Activated CD8-positive, alpha-beta memory T cell treated with anti-CD3 and anti-CD28 coated beads for 1 hour (primary cell): ENCODE measurements at places on chromosomes 1 and 21.

GRCh38 chr21:25396135-25396711 is 211.1 kb downstream of the MRPL39 start:
- no peak for DNase-seq

DNA sequence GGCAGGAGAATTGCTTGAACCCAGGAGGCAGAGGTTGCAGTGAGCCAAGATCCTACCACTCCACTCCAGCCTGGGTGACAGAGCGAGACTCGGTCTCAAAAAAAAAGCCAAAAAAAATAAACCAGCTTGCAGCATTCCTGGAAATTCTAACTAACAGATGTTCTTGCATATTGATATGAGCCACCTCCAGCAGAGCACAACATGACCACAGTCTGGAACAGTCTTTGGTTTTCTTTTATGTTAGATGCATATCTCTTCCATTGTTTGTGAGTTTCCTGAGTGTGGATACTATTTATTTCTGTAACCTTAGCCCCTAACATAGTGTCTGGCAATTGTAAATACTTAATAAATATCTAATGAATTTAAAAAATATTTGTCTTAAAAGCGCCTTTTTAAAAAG is 23.9 kb downstream of the IFNAR1 start:
- DNase-seq: no peak

GRCh38 chr1:64235181-64235580 is 31.8 kb downstream of the UBE2U start:
- DNase-seq: no peak

GRCh38 chr1:170806961-170807360 is 128.4 kb upstream of the MROH9 start:
- no peak for DNase-seq

GRCh38 chr1:2589431-2590232 is 3.1 kb downstream of the PRXL2B start:
- no peak for DNase-seq

DNA sequence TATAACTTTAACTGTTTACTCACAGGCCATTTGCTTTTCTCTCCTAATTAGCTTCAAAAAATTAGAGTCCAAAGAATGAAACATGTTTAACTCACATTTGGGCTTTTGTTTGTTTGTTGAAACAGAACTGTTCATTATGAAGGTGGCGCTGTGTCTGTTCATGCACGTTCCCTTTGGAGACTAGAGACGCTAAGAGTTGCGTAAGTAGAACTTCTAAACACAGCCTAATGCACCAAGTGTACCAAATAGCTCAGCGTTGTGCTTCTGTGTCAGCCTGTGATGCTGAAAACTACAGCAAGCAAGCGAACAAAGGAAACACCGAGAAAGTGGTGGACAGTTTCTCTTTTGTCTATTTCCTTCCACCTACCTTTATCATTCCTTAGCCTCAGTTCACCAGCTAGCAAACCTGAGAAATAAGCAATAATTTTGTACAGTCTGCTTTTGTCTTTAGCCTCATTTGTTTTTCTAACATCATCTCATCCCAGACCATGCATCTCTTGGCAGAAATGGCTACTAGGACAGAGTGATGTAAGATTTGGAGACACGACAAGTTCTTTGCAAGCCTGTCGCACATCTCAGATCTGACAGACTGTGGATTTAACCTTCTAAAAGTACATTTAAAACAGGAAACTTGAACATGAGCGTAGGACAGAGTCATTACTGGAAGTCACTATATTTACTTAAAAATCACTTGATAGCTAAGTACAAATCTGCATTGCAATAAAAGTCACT is 375.1 kb downstream of the RYR2 start:
- no peak for DNase-seq

DNA sequence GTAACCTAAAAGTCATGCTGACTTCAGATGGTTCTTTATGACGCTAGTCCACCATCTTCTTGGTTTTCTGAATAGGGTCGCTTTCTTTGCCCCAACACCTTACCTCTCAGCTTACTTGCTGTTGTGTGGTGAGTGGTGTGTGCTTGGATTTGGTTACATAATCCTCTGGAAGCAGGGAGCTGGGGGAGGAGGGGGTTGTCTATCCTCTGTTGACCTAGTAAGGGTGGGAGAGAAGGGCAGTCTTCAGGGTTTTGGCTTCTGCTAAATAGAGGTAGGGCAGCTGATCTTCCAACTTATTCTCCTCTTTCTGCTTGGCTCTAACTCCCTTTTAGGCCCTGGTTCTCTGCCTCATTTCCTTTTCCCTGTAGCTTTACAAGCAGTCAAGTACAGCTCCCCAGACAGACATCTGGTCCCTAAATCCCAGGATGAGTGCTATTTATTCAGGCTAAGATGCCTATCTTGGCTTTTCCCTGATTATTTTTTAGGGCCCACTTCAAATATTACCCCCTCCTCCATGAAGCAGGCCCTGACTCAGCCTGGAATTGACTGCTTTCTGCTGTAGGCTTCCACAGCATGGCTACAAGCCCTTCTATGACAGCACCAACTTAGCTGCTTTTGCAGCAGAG is 6.4 kb upstream of the REN start:
- DNase-seq: no peak
